ACHN (cell line): ENCODE measurements at places on chromosomes 12 and 14.

DNA sequence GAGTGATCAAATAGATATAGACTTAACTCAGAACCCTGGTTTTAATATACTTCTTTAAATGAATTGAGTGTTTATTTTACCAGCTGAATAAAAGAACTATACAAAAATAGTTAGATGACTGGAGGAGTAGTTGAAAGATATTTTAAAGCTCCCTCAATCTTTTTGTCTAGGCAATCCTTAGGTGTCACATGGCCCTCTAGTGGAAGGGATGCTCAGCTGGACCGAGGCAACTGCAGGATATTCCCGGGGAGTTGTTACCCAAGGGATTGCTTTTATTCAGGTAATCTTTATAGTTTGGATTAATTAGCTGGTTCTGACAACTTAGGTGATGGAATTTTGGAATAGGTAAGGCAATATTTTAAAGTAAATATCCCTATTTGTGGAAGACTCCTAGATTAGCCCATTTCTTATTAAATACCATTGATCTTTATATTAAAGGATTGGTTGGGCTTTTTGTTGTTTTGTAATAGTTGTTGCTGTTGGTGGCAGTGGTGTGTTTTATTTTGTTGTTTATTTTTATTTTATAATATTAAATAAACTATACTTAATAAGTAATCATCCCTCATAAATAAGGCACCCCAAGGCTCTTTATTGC, 57.1 kb downstream of the ZDHHC17 start:
- peak; percentile 60 for DNase-seq

DNA sequence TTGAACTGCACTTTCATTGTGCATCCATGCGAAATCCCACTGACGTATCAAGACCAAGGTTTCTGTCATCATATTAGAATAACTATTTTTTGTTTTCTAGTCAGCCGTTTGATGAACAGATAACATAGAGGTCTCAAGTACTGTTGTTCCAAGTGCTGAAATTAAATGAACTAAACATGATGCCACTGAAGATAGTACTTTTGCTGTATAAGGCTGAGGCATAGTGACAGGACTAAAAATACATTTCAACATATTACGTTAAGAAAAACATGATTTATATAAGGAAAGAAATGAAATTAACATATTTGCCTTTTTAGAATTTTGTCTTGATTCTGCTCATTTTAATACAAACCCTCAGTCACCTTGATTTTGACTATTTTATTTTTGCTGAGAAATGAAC, 82.2 kb downstream of the ANO6 start:
- DNase-seq: no peak

DNA sequence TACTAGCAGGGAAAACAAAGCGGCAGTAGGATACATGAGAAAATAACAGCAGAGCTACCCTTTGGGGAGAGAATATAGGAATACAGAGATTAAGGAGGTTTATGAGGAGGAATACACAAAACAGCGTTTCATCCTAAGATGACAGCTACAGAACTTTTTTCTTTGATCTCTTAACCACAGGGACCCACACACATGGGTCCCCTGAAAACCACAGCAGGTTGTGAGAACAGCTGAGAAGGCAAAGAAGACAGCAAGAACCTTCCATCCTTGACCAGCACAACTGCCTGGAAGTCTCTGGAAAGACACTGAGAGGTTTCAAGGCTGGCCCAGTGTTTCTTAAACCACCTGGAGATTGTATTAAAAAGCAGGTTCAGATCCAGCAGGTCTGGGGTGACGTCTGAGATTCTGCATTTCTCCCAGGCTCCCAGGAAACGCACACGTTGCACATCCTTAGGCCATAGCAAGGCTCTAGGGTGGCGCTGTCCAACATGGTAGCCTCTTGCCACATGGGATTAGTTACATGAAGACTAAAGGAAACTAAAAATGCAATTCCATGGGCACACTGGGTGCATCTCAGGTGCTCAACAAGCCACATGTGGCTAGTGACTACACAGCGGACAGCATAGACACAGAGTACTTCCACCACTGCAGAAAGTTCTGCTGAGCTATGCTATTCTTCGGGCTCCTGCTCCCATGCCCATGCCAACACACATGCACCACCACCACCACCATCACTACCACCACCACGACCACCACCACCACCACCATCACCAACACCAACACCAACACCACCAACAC, 92.3 kb downstream of the FOXN3 start:
- DNase-seq: no peak

- DNase-seq: no peak
Observed at GRCh38 chr12:82996168-82996812, 309.6 kb downstream of the TMTC2 start.

GRCh38 chr14:104874571-104875411, 9.7 kb downstream of the CEP170B start:
- no peak for DNase-seq

- no peak for DNase-seq
Observed at GRCh38 chr14:79265366-79265946, 945.8 kb downstream of the DIO2 start.

- DNase-seq: no peak
Observed at GRCh38 chr14:71060825-71061455, 153.7 kb downstream of the PCNX1 start.

DNA sequence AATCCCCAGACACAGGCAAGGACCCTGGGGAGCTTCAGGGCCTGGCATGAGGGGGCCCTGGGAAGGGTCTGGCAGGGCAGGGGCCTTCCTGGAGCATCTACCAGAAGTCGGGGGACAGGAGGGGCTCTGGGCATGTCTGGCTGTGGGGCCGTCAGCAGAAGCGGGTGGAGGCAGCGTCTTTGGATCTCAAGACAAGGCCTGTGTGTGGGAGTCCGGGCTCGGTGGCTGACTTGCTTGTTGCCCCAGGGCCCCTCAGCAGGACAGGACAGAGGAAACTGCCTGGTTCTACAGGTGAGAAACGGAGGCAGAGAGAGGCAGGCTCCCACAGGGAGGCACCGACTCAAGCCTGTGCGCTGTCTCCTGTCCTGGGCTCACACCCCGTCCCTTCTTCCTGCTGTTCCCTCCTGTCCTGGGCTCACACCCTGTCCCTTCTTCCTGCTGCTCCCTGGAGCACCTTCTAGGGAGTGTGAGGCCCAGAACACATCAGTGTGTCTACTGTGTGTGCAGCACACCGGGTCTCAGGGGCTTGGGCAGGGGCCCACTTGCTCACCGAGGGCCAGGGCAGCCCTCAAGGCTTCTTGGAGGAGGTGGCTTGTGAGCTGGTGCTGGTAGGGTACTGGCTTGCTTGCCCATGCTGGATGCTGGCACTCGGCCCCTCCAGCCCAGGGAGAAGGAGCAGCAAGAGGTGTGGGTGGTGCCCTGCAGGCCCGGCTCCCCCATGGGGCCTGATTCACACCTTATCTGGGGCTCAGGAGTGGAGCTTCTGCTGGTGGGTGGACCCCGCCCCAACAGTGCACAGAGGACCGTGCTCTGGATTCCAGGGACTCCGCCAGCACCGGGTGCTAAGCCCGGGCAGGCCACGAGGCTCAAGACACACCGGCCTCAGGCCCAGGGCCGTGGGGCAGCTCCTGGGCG, 14.9 kb downstream of the ASPG start:
- no peak for DNase-seq

DNA sequence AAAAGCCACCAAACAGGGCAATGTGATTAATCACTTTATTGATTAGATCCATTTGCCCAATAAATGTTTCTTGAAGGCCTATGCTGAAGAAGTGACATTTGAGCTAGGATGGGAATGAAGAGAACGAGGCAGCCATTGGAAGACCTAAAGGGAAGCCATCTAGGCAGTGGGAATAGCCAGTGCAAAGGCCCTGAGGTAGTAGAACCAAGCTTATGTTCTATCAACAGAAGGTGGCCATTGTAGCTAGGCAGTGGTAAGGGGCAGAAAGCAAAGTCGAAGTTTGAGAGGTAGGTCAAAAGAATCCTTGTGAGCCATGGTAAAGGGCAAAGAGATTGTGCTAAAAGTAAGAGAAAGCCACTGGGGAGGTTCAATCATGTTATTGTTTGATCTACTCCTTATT, 173.1 kb downstream of the ITPR2 start:
- no peak for DNase-seq

GRCh38 chr14:54597795-54598443, 31.0 kb downstream of the SAMD4A start:
- no peak for DNase-seq

GRCh38 chr12:2225696-2226095, 172.9 kb downstream of the CACNA1C start:
- no peak for DNase-seq

- DNase-seq: no peak
Observed at GRCh38 chr14:31292937-31293616, 85.5 kb upstream of the HECTD1 start.

DNA sequence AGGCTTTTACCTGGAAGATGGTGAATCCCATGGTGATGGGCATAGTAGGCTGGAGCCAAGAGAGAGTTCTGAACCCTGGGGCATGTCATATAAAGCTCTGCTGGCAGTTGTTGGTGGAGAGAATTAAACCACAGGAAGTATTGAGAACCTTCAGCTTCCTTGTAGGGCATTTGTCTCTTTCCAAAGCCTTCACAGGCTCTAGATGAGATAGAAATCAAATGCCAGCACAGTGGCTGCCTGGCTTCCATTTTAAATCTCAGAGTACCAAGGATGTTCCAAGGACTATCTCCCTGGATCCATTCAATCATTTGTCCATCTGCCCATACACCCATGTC, 369.6 kb downstream of the DPF3 start:
- DNase-seq: no peak

DNA sequence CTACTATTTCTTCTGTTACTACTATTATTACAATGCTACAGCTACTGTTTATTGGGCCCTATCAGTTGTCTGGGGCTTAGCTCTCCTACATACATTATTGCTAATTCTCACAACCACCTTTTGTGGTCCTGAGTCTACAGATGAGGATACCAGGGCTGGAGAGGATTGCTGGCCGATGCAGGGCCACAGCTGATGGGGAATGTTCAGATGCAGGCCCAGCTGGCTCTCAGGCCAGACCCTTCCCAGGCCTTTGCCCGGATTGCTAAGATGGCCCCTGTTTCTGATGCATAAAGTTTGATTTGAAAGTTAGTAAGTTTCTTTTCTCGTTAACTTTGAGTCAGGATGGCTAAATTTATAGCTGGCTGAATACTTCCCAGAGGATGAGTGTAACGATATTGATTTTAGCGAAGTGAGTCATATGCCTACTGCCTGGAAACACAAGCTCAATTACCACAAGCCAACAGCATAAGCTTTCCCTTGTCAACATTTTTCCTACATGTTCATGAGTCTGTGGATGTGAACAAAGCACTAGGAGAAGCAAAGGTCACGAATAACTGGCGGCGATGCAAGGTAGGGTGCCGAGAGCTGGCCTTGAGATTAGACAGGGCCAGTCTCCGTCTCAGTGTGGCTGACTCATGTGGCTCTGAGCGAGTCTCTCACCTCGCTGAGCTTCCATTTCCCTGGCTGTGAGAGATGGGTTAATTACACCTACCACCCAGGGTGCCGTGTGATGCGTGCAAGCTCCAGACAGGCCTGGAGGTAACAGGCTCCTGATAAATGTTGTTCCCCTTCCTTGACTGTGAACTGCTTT, 111.0 kb downstream of the BEGAIN start:
- peak; percentile 6 for DNase-seq

DNA sequence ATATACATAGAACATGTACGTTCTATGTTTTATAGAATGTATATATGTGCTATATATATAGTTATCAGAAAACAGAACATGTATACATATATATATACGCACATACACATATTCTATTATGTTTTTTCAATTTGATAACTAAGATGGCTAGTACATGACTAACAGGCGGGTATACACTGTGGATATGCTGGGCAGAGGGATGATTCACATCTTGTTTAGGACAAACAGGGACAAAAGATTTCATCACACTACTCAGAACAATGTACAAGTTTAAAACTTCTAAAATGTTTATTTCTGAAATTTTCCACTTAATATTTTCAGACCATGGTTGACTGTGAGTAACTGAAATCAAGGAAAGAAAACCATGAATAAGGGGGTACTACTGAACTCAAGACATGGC, 17.4 kb downstream of the TIMELESS start:
- no peak for DNase-seq

DNA sequence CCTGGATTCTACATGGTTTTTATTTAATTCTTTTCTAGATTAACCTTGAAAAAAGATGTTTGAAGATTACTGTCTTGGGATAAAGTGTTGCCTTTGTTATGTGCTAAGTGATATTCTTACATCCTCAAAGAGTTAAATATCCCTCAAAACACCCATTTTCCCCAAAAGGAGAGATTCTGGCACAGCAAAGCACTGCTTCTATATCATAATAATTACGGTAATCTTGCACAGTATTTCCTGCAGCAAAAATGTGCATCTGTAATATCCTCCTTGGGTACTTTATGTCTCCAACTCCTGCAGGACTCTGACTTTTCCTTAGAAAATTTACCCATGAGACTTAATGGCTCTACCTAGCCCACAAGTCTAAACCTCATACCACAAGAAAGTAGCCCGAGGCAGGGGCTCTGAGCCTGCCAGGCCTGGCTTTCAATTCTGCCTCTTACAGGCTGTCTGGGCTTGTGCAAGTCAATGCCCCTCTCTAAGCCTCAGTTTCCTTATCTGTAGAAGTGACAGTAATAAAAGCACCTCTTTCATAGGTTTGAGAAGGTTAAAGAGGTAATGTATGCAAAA, 45.8 kb downstream of the SVOP start:
- no peak for DNase-seq

DNA sequence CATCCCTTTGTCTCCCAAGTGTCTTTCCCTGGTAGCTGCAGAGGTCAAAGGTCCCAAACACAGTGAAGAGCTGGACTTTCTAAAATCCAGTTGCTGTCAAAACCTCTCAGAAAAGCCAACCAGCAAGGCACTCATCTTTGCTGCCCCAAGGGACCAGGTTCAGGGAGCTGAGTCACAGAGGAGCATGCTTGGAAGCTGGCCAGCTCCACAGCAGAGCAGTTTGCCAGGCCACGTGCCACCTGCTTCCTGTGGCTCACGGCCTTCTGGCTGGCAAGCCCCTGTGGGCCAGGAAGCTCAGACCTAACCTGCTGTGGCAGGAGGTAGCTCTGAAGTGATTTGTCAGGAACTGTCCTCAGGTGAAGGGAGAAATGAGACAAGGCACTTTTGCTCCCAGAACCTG, 3.6 kb downstream of the ISCU start:
- peak; percentile 98 for DNase-seq

DNA sequence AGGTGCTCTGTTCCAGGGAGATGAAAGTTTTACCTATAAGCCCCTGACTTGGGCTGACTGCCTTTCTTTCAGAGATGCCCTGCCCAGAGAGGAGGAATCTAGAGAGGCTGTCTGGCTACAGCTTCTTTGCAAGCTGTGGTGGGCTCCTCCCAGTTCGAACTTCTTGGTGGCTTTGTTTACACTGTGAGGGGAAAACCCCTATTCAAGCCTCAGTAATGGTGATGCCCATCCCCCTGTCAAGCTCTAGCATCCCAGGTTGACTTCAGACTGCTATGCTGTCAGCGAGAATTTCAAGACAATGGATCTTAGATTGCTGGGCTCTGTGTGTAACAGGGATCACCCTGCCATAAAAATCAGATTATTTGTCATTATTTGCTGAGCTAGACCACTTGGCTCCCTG, 377.6 kb downstream of the FLRT2 start:
- no peak for DNase-seq
